ENCODE measurements at places on chromosomes 6 and 20.

- no peak for DNase-seq
Observed at GRCh38 chr6:136701045-136701444, 91.2 kb downstream of the MAP3K5 start.

- DNase-seq, result no peak
Observed at GRCh38 chr6:159212525-159213280, 43.5 kb downstream of the FNDC1 start.

DNA sequence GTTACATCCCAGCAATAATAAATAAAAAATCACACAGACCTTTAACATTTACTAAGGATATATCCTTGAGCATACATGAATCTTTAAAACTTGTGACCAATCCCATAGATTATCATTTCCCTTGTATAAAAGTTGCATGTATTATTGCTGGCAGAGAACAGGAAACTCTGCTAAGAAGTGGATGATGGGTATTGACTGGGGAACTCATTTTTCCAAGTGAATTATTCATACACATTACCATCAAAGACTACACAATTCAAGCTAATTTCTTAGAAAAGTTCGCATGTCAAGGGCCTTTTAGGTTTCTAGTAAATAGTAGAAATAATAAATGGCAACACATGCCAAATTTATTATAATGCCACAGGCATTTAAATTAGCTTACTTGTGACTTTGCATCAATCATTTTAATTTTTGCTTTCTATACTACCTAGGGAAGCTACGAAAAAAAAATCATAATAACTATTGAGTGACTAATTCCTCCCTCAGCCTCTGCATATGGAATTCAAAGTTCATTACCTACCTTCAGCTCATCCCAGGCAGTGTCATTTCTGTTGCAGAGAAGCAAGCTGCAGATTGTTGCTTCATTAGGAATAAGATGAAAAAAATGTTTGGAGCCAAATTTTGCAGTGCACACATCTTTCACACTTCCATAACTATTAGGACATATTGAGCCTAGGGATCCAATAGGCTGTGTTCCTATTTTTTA, 25.8 kb downstream of the MKKS start:
- no peak for DNase-seq

- DNase-seq, result peak; percentile 48
Observed at GRCh38 chr6:113980937-113981554, 10.1 kb upstream of the HDAC2 start.

- no peak for DNase-seq
Observed at GRCh38 chr6:41232667-41233066, 4.5 kb downstream of the TREML4 start.

GRCh38 chr6:36308514-36308913, 28.2 kb downstream of the BNIP5 start:
- DNase-seq, result no peak

- no peak for DNase-seq
Observed at GRCh38 chr6:117544716-117545115, 57.6 kb downstream of the GOPC start.

- DNase-seq, result no peak
Observed at GRCh38 chr6:3315841-3316240, 57.1 kb downstream of the PSMG4 start.

GRCh38 chr20:14337400-14338171, at the start of gene FLRT3:
TSS of gene FLRT3 (minus strand) at chr20:14337612. CDS start at chr20:14327506, 10,106 bp downstream.
- DNase-seq, result peak; percentile 55

GRCh38 chr6:131685266-131685780, 15.9 kb downstream of the OR2A4 start:
- no peak for DNase-seq

DNA sequence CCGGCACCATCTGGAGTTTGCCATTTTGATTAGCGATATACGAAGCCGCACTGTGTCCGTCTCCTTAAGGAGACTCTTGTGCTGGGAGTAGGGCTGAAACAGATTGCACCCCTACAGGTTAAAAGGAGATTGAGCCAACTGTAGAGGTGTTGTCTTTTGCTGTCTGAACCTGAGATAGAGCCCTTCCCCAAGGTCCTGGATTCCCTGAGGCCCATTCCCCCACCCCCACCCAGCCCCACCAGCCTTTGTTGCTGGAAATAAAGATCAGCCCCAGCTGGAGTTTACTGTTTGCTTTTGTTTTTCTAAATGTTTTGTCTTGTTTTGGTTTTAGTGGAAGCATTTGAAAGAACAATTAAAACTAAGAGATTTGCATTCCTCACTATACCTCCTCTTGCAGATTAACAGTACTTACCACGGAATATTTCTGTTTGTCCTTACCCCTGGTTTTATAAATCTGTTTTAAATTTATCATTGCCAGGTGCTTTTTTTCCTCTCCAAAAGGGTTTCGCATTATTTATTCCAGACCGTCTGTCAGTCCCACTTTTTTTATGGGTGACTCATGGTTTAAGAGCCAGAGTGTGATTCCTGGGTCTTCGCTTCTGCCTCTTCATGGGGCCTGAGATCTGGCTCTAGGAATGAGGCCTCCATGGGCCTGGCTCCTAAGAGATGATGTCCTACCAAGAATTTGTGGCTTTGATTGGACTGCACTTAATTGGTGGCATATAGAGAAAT, 169.2 kb downstream of the DTNBP1 start:
- no peak for DNase-seq

All from NCI-H1105 (cell line).